Neuronal stem cell (in vitro differentiated cells): ENCODE measurements at places on chromosomes 7 and 10.

DNA sequence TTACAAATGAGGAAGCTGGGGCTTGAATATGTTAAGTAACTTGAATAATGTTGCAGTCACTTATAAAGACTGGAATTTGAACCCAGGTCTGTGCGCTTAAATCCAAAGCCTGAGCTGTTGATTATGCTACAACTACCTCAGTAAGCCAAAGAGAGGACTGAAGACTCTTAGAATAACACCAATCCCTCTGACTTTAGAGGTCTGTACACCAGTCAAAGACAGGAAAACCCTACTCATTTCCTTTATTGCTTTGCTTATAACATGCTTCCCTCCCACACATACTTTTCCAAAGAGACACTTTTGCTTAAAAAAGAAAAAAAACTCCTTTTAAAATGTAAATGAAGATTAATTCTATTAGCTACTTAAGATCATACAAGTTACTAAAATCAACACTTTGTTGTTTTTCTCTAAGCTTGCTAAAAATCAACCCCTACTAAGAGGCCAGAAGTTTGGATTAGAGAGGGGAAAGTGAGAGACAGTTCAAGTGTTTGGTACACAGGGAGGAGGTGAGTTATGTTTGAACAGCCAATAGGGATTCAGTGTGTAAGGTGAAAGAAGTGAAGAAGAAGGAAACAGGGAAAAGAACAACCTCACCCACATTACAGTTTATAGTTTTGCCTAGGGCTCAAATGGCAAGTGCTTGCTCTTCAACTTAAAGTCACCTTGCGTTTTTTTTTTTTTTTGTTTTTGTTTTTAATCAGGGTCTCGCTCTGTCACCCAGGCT lies 74.8 kb downstream of the MDH2 start:
- DNase-seq, result no peak

DNA sequence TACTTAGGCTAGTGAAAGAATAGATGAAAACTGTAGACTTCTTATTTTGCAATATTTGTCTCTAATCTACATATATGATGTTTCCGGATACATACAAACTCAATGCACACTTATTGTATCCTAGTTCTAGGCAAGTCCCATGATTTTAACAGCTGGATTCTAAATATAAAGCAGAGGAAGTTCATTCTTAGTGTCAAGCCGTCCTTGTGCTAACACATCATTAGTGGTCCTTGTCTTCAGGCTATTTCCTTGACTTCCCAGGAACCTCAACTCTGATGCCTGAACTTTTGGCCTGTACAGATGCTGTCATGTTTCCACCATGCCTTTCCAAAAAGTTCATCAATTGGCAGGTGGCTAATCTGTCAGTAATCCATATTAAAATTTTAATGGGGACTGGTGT lies 301.9 kb upstream of the DGKB start:
- no peak for DNase-seq

- DNase-seq, result no peak
These were observed 215.7 kb downstream of the BAMBI start for GRCh38 chr10:28892818-28893547.

DNA sequence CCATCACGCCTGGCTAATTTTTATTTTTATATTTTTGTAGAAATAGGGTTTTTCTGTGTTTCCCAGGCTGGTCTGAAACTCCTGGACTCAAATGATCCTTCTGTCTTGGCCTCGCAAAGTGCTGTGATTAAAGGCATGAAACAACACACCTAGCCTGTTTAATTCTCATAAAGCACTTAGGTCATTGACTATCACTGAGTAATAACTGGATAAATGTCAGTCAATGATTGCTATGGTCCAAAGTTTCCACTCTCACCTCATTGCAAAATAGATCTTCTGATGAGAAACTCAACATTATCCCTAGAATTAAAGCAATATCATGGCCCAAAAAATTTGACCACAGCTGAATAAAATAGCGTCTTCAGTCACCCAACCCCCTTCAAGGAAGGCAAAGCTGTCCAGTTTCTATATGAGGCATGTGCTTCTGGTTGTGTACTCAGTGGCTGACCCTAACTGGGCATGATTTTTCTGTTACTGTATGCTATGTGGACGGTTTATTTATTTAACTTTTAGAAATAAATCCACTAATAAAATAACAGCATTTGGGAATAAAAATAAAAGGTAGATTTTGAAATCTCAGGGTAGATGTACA lies 86.5 kb upstream of the LRRN3 start:
- DNase-seq, result no peak

GRCh38 chr10:71638064-71638821 lies 81.3 kb downstream of the C10orf105 start:
- DNase-seq, result no peak

GRCh38 chr10:13016886-13017285 lies 15.4 kb upstream of the CCDC3 start:
- DNase-seq, result no peak

GRCh38 chr10:32375631-32376030 lies 28.7 kb upstream of the EPC1 start:
- no peak for DNase-seq

- DNase-seq, result no peak
These were observed 365.2 kb upstream of the ZMIZ1 start for GRCh38 chr10:78703593-78703992.

- DNase-seq, result no peak
These were observed 56.1 kb upstream of the ARID5B start for GRCh38 chr10:61845196-61845949.

DNA sequence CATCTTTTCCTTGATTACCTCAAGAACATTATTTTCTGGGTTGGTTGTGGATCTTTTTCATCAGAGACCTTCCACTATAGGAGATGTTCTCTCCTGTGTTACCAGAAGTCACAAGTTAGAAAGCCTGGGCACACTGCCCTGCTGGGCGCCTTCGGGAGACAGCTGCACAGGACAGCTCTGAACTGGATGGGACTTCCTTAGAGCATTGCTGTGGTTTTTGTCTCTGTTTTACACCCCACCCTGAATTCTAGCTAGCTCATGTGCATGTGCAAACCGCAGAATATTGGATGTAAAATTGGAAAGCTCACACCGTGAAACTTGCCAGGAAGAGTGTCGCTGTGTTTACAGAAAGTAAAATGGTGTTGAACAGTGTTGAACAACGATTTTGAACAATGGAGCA lies 54.4 kb upstream of the SEC61G start:
- DNase-seq, result no peak

DNA sequence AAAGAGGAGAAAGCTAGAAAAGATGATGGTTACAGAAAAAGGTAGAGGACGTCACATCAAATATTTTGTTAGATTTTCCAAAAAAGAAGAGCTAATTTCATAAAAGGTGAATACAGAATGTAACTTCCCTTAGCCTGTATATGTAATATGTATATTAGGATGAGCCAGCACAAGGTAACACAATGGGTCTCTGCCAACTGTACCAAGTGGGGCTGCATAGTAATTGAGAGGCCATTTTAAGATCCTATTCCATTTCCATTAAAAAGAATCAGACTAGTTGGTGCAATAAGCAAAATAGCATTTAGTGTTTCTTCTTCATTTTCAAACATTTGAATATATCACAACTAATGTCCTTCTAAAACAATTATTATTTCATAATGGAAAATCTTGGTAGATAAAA lies 134.6 kb downstream of the SEMA3A start:
- DNase-seq, result no peak

- DNase-seq, result no peak
These were observed 10.5 kb downstream of the ARHGAP22 start for GRCh38 chr10:48594371-48594770.

GRCh38 chr7:158585721-158586498 lies 1.7 kb downstream of the PTPRN2 start:
- no peak for DNase-seq

- DNase-seq, result no peak
These were observed 106.0 kb upstream of the STK17A start for GRCh38 chr7:43476896-43477295.

- no peak for DNase-seq
These were observed 559.2 kb downstream of the PTPRN2 start for GRCh38 chr7:158028290-158028941.

- DNase-seq, result no peak
These were observed 97.3 kb upstream of the SP4 start for GRCh38 chr7:21330462-21331178.

- DNase-seq, result no peak
These were observed 286.7 kb downstream of the CACNA2D1 start for GRCh38 chr7:82156893-82157292.

GRCh38 chr10:69549959-69550358 lies 23.3 kb downstream of the NEUROG3 start:
- DNase-seq, result no peak

GRCh38 chr10:26085549-26085948 lies 131.0 kb upstream of the GAD2 start:
- no peak for DNase-seq

DNA sequence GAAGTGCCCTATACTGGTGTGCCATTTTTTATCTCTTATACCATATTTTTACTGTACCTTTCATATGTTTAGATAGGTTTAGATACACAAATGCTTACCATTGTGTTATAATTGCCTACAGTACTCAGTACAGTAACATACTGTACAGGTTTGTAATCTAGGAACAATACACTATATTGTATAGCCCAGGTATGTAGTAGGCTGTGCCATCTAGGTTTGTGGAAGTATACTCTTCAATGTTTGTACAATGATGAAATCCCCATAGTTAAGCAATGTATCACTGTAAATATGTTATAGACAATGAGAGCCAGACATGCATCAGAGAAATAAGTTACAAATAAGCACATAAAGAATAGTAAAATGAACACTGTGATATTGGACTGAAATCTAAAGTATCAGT lies 109.1 kb downstream of the IQUB start:
- DNase-seq, result no peak

DNA sequence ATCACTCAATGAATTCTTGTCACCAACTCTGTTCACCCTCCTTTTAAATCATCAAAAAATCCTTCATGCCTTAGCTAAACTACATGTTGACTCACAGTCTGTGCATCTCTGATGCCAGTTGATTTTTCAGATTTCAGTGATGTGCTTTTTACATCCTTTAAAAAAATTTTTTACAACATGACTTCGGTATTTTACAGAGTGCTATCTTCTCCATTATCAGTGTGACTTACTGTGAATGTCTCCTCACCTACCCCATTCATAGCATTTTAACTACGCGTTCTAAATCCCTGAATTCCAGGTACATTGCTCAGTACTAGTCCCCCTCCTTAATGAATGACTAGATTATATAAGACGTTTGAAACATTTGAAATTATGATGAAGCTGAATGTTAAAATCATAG lies 98.7 kb downstream of the DNAH11 start:
- no peak for DNase-seq

GRCh38 chr7:132895231-132895630 lies 186.7 kb downstream of the CHCHD3 start:
- DNase-seq, result no peak

GRCh38 chr10:88835910-88836221 lies 15.8 kb downstream of the ANKRD22 start:
- DNase-seq, result no peak

GRCh38 chr10:114261076-114261475 lies 22.0 kb downstream of the VWA2 start:
- no peak for DNase-seq

GRCh38 chr10:5530412-5530806 lies 5.6 kb downstream of the CALML3 start:
- DNase-seq, result no peak

DNA sequence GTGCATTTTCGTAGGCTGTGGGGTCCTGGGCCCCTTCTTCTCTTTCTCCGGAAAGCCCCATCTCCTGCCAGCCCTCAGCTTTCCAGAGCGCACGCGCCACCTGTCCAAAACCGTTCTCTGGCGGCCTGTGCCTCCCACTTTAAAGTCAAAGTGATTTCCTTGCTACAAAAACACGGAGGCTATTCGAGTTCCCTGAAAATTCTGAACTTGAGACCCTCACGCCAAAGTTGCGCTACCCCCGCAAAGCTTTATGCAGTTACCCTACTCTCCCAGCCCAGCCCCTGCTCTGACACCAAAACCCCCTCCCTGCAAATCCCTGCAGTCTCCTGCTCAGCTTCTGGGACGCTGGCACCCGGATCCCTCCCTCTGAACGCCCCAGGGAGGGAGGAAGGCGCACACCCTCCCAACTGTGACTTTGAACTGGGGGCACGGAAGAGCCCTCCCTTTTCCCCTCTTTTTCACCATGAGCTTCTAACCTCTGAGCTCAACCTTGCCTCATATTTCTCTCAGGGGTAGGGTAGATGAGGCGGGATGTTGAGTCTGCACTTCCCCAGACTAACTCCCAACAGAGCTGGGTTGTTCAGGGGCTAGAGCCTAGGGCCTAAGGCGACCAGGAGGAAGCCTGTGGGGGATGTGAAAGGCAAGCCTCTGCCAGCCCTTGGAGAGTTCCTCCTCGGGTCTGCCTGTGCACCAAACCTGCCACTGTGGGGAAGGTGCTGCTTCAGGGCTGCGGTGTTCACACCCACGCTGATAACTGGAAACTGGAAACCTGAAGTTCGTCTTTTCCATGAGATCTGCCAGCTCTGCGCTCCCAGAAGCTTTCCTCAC lies 2.7 kb upstream of the PAX4 start:
- DNase-seq, result no peak

GRCh38 chr10:55024713-55025112 lies 223.7 kb upstream of the PCDH15 start:
- no peak for DNase-seq

GRCh38 chr10:359093-359492 lies 223.8 kb downstream of the ZMYND11 start:
- no peak for DNase-seq

DNA sequence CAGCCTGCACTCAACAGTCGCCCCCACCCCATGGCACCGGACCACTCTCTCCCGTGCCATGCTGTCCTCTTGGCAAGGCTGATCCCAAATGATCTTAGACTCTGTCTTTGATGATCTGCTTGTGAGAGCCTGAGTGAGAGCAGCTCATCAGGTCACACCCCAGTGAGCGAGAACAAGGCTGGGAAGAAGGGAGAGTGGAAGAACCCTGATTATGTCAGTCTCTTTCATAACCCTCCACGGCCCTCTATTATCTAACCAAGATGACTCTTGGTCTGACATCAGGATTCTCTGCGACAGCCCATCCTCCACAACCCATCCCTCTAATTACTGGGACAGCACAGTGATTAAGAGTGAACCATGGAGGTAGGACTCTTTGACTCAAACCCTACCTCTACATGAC lies 53.1 kb upstream of the C7orf33 start:
- DNase-seq, result no peak

- no peak for DNase-seq
These were observed 306.6 kb downstream of the WDR37 start for GRCh38 chr10:1362589-1363445.

GRCh38 chr10:125462845-125463244 lies 220.1 kb downstream of the TEX36 start:
- no peak for DNase-seq

GRCh38 chr10:31959461-31960173 lies 31.0 kb upstream of the ARHGAP12 start:
- no peak for DNase-seq

GRCh38 chr7:150952331-150953050 lies 25.6 kb downstream of the KCNH2 start:
- DNase-seq, result no peak

DNA sequence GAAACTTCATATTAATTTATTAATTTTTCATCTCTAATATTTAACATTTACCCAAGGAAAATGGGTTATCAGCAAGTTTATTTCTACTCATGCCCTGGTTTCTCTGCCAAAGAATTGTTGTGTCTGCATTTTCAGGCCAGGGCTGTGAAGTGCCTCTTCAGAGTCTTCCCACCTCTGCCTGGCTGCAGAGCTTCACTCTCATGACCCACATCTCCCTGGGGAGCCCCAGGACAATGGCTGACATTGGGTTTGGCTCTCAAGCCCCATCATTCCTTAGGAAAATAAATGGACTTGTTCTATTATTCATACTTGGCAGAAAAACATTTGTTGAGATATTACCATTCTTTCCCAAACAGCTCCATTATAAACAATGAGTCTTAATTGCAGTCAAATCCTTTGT lies 30.3 kb downstream of the CACNA2D1 start:
- no peak for DNase-seq

- no peak for DNase-seq
These were observed 48.1 kb downstream of the SGMS1 start for GRCh38 chr10:50575477-50576244.
